Hypothalamus (tissue), 51 donors: ENCODE measurements at places on chromosomes 16 and 17.

DNA sequence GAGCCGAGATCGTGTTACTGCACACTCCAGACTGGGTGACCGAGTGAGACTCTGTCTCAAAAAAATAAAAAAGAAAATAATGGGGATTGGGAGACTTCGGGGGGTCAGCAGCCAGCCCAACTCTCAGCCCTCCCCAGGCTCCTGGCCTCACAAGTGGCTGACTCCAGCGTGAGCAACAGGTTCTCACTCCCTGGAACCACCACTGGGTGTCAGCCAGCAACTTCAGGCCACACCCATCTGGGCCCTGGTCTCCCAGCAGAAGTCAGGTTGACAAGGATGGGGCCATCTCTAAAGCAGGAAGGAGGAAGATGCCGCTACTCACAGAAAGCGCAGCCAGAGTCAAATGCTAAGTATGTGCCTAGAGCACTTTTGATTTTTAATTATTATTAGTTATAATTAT is 139.4 kb downstream of the C16orf78 start:
- DNase-seq, result no peak

GRCh38 chr16:89720813-89721545 is at the start of the genes VPS9D1 and ZNF276:
TSS of gene VPS9D1 (minus strand) at chr16:89720898. CDS start at chr16:89720861, 37 bp downstream.
TSS of gene ZNF276 (plus strand) at chr16:89721537. CDS start at chr16:89721641, 104 bp downstream.
- peak; percentile 74 for DNase-seq

DNA sequence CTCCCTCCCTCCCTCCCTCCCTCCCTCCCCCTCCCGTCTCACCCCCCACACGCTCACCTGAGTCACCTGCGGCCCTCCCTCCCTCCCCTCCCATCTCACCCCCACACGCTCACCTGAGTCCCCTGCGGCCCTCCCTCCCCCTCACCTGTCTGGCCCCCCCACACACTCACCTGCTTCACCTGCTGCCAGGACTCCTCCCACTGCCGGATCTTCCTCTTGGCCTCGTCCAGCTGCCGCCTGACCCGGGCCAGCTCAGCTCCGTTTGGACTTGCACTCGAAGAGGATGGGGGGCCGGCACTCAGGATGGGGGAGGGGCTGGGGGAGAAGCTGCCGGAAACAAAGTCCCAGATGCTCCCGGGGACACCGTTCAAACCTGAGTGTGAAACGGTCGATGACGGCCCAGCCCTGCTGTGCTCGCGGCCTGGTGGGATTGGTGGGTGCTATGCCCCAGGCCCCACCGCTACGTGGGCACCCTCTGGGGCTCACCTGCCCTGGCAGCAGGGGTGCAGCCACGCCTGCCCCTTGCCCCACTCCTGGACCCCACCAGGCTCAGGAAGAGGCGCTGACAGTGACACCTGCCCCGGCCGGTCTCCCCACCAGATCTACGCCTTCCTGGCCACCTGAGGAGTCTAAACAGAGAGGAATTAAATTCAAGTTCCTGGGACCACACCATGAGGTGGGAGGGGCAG is 15.9 kb downstream of the GNPTG start:
- DNase-seq, result no peak

DNA sequence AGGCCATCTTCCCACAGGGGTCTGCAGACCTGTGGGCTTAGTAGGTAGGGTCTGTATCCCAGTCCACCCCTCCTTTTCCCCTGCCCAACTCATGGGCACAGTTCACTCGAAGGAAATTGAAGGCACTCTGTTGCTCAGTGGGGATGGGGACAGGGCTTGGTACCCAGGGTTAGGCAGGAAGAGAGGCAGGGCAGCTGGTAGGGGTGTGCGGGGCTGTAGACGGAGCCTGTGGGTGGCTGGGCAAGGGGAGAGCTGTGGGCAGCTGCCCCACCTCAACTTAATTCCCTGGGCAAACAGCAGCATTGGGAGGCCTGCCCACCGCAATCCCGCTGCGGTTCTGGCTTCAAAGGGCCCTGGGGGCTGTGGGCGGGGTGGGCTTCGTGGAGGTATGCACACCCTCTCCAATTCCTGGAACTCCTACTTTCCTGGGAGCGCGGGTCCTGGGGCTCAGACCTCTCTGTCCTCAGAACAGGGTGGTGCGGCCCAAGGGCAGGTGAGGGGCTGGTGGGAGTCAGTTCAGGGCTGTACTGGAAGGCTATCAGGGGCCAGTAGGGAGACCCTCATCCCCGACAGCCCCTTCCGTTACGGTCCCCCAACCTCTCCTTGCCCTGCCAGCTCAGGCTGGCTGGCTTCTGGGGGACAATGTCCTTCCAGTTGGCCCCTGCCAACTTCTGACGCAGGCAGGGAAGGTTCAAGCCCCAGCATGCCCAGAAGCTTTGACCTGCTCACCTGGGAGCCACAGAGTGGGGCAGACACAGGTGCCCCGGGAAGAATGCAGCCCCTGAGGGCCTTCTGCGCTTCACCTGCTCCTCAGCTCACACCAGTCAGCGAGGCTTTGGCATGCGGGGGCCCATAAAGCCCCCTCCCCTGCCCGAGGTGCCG is 9.1 kb downstream of the FOXJ1 start:
- no peak for DNase-seq

DNA sequence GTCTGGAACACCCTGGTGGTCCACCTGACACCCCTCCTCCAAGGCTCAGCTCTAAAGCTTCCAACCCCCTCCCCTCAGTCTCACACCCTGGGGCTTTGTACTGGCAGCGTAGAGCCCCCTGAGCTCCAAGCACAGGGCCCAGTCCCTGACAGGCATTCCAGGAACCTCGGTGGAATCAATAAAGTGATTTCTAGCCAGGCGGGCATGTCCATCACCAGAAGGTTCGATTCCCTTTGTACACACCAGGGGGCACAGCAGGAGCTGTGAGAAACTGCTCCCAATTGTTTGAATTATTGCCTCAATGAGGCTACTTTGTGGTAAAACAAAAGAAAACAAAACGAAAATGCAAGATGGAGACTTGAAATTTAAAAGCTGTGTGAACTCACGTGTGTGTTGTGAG is 51.8 kb downstream of the SMPD3 start:
- no peak for DNase-seq

GRCh38 chr16:14307059-14307526 is 236.0 kb downstream of the MRTFB start:
- DNase-seq, result no peak

- no peak for DNase-seq
These were observed 67.6 kb upstream of the SREBF1 start for GRCh38 chr17:17904166-17905035.

DNA sequence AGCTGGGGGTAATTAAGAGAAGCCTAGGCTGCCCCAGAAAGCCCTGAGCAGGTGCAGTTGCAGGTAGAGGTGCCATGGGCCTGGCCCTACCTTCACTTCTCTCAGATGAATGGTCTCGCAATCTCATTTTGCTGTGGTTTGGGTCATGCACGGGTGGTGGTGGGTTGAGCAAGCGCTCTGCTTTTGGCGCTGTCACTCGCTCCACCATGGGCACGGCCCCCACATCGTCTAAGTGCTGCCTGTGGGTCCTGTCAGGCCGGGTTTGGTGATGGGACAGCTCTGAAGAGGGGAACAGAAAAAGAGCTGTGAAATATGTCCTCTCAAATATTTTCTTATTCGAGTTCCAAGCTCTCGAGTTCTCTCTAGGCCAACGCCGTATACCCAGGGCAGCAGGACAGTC is 39.9 kb downstream of the STH start:
- no peak for DNase-seq

DNA sequence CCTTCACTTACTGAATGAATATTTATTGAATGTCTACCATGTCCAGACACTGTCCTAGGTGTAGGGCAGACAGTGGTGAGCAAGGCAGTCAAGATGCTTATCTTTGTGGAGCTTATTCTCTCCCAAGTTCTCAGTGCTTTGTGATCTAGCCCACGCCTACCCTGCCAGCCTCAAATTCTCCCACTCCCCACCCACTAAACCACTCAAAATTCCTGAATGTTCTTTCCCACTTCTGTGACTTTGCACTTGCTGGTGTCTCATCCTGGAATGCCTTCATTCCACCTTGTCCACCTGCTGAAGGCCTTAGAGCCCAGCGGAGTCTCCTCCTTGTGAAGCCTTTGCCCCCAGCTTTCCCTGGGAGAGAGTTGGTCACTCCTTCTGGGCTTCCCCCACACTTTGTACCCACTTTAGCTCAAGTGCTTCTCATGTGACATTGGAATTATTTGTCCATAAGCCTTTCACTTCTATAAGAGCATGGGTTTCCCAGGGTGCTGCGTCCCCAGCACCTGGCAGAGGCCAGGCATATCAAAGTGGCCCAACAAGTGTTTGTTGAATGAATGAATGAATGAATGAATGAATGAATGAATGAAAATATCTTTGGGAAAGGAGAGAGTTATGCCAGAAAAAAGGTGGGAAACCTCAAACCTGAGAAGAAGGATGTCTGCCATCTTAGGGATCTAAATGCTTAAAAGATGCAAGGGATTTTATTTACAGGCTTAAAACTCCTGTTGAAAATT is 23.0 kb downstream of the CCDC182 start:
- DNase-seq, result no peak

DNA sequence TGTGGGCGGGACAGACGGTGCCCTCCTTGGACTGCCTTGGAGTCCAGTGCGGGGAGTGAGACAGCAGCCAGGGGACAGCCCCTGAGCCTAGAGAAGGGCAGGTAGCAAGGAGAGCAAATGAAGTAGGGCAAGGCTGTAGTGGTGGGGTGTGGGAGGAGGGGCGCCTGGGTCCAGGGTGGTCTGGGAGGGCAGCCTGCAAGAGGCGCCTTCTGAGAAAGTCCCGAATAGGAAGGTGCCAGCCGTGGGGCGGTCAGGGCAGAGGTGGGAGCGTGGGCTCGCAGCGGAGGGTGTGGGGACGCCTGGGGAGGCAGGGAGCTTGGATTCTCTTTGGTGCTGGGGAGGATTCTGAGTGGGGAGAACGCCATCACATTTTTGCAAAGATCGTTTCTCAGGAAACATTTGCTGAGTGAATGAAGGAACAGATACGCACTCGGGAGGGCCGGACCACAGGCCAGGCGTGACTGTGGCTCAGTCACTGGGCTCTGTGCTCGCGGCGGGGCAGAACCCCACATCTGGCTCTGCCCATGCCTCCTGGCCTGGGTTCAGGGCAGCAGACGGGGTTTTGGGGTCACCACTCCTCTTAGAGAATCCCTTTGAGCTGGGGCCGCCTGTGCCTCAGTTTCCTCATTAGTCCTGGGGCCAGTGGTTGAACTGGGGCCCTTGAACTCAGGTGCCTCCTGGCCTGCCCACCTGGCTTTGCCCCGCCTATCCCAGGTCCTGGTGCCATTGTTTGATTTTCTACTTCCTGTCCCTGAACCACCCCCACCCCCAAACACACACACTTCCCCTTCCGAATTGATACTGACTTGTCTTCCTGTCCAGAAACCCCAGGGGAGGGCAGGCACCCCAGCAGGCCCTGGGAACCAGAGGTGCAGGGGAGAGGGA is 4.2 kb downstream of the SNN start:
- DNase-seq, result no peak

DNA sequence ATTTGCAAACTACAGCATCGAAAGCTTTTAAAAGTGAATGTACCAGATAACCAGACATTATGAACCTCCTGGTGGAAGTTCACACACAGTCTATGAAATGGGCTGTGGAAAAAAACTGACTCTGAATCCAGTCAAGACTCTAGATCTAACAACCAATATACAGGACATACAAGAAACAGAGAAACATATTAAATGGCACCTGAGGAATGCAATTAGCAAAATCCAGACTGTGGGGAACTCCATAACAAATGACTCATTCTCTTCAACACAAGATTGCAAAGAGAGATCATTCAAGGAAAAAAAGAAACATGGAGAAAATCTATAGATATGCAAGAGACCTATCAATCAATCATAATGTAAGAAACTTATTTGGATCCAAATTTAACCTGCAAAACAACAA is 119.0 kb downstream of the MYO1D start:
- DNase-seq, result no peak

GRCh38 chr17:978103-979093 is 1.2 kb downstream of the NXN start:
- no peak for DNase-seq

DNA sequence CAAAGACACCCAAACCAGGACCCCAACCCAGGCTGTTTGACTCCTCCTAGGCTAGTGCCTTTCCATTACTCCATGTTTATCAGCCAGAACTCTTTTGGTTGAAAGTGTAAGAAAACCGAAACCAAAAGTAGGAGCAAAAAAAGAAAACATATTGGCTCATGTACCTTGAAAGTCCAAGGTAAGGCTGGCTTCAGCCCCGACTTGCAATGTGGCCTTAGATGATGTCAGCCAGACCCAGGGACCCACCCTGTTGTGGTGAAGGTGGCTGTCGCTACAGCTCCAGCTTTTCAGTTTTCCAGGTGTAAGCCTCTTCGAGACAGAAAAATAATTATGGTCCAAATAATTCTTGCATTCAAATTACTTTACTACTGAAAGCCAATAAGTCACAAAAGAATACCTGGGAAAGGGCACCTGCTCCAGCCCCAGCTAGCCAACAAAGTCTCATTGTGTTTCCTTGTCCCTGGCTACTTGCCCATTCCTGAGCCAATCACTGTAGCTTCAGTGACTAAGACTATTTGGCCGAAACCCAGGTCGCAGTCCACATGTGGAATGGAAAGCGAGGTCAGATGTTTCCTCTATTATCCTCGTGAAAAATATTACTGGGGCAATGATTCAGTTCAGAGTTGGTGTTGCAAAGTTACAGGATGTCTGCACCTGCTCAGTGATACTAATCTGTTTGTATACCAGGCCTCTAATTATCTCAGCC is 20.7 kb downstream of the DNAH9 start:
- no peak for DNase-seq

DNA sequence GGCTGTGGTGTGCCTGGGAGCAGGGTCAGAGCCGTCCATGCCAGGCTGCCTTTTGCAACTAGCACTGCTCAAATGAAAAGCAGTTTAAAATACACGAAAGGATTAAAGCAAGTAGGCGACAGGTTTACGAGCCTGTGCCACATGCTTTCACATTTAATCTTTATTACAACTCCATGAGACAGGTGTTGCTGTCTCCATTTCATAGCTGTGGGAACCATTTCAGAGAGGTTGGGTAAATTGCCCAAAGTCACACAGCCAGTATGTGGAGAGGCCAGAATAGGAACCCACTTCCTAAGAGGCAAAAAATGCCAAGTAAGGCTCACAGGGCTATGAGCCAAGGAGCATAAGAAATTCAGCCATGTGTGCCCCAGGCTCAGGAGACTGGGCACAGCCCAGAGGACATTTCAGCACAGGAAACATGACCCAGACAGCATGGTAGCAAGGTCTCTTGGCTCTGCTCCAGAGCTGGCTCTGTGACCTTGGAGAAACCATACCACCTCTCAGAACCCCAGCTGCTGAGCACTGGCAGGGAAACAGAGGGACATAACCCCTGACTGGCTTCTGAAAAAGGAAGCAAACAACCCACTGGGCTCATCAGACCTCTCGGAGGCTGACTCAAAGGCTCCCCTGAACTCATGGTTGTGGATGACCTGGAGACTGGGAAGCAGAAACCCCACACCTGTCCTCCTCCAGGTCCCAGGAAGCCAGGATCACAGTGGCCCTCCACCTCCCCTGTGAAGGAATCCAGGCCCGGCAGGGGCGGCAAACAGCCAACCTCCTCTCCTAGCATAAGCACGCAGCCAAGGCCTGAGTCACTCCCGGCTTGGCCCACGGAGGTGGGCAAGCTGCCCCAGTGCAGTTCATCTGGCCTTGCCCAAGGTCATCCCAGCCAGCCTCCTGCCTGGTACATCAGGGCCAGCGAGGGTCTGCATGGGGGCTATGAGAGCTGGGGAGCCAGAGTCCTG is 40.3 kb upstream of the MRPS23 start:
- peak; percentile 71 for DNase-seq

- DNase-seq, result no peak
These were observed 143.8 kb downstream of the AXIN2 start for GRCh38 chr17:65417406-65418221.
